ENCODE measurements at places on chromosomes 12 and 14.

- no peak for DNase-seq
Observed at GRCh38 chr12:72074956-72075355, 136.3 kb downstream of the TPH2 start.

GRCh38 chr14:29836395-29836794, 91.3 kb downstream of the PRKD1 start:
- no peak for DNase-seq

GRCh38 chr12:2804393-2805142, 7.9 kb upstream of the ITFG2 start:
- no peak for DNase-seq

DNA sequence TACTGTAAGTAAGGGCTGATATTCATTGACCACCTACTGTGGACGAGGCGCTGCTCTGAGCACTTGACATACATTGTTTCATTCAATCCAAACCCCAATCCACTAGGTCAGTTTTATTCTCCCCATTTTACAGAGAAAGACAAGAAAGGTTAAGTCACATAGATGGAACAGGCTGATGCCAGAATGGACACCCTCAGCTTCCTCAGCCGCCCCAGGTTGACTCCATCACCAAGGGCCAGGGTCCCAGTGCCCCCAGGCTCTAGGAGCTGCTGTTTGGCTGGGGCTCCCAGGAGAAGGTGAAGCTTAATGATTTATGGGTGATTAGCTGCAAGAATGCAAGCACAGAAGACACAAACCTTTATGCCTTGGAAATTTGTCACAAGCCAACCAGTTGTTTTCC, 671 bp upstream of the AQP2 start:
- no peak for DNase-seq

DNA sequence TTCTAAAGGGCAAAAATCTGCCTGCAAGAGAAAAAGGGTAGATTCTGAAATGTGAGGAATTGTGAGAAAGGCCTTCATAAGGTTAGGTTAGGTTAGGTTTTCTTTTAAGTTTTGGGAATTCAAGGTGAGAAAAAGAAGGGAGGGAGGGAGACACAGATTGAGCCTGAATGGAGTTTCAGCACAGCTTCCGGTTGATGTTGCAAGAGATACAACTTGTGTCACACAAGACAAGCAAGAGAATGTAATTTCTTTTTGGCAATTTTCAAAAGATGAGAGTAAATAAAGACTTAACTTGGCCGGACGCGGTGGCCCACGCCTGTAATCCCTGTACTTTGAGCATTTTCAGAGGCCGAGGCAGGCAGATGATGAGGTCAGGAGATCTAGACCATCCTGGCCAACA, 63.8 kb downstream of the CPSF2 start:
- DNase-seq: no peak

DNA sequence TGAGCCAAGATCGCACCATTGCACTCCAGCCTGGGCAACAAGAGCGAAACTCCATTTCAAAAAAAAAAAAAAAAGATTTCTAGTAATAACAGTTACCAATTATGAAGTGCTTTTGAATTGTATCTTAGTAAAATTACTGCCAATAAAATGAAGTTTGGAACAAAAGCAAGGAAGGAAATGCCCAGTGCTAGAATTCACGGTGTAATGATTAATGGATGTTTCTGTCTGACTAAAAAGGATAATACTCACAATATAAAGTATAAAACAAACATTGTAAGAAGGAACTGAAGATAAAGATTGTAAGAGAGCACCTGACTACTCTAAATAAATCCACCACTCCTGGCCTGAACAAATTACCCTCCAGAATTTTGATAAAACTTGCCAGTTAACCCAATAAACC, 4.0 kb downstream of the TMEM116 start:
- no peak for DNase-seq

- DNase-seq: no peak
Observed at GRCh38 chr12:5166976-5167375, 123.3 kb downstream of the KCNA5 start.

- DNase-seq: no peak
Observed at GRCh38 chr12:90428881-90429280, 526.1 kb downstream of the CCER1 start.

DNA sequence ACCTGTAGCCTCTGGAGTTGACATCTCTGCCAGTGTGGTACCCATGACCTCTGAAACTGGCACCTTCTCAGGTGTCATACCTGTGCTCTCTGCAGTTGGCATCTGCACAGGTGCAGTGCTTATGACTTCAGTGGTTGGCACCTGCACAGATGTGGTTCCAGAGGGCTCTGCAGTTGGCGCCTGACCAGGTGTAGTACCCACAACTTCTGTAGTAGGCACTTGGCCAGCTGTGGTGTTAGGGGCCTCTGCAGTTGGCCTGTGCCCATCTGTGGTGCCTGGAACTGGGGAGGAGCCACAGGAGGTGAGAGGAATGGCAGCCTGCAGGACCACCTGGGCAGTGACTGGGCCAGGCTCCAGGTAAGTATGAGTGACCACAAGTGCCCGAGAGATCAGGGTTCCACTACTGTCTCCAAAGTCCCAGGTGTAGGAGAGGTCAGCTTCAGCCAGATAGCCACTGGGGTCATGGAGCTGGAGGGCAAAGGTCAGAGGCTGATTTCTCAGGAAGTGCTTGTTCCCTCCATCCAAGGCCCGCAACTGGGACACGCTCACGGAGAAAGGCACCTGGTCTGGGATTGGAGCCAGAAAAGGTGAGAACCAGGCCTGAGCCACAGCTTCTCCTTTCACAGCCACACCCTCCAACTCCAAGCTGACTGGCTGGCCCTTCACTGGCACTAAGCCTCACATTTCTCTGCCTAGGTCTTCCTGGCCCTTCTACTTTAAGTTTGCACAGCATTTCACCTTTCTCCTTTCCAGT, 8.6 kb downstream of the PMEL start:
- DNase-seq: no peak

GRCh38 chr14:99344051-99344758, 72.2 kb upstream of the BCL11B start:
- no peak for DNase-seq

- DNase-seq: no peak
Observed at GRCh38 chr12:11863478-11863906, 207.2 kb upstream of the BCL2L14 start.

DNA sequence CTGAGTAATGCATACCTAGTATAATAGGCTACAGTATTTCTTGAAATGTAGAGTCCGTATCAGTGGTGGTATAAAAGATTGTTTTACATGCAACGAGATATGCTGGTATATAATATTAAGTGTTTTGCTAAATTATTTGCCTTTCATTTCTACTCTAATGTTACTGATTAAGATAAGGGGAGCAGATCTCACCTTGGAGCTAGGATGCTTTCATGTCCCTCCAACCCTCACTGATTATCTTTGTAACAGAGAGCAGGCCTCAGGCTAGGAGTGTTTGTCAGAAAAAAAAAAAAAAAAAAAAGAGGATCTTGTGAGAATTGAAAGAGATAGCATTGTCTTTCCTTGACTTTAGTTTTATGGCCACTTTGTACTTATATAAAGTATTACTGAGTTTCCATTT, 92.6 kb downstream of the PDE3A start:
- no peak for DNase-seq

DNA sequence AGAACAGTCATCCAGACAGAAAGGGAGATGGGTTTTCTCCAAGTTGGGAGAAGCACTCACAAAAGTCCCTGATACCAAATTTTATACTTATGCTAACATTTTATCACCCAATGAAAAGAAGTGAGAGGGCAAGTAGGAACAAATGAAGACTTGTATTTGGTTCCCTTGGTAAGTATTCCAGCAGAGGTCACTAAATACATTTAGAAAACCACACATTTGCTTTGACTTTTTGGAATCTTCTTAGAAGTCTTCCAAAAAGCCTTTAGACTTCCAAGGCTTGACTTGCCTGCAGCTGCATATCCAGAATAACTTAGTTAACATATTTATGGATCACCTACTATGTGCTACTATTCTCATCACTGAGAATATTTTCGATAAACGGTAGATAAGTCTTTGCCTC, 3.1 kb upstream of the GYS2 start:
- peak; percentile 19 for DNase-seq

GRCh38 chr12:58640314-58640713, 280.0 kb downstream of the LRIG3 start:
- no peak for DNase-seq

Measured in putamen (tissue), 1 donor.